ENCODE measurements at places on chromosomes 2 and 18.

GRCh38 chr2:72896446-72896845, 9.2 kb downstream of the SPR start:
- no peak for DNase-seq

DNA sequence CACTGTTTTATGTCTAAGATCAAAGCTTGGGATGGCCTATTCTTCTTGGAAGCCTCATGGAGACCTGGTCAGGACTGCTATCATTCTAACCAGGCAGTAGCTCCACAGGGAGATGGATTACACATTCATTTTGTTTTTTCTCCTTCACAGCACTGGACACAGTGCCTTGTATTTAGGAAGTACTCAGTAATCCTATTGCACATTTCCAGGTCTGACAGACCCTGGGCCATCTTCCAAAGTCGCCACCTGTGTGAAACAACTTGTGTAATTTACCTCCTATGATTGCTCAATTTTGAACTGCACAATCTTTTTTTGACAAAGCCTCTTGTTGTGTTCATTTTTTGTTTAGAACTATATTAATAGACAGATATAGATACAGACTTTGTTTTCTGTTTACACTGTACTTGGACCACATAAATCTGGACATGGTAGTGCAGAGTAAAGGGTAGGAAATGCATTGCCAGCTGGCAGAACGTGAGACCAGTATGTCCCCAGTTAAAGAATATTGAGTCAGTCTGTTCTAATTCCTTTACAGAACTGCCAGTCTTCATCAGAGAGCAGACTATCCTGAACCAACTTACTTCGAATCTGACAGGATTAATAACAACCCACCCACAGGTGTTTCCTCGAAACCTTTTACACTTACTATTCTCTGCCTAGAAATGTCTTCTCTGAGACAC, 277.8 kb upstream of the CYRIA start:
- no peak for DNase-seq

DNA sequence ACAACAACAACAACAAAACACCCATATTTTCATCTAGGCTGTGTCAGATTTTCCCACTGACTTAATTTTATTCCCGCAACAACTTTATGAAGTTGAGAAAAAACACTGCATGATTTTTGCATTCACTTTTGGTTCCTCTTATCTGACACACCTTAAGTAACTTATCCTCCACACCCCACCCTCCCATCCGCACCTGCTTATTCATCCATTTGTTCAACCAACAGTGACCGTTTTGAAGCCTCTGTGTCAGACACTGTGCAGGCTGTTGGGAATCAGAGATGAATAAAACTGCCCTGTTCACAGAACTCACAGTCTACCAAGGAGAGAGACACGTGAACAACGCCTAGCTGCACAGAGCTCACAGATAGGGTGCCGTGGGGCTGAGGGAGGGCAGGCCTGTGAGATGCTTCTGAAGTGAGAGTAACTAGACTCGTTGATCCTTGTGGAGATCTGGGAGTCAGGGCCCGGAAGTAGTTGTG, 7.4 kb downstream of the CNNM4 start:
- no peak for DNase-seq

- DNase-seq = no peak
These were observed 26.4 kb downstream of the IDH1 start for GRCh38 chr2:208228476-208228875.

GRCh38 chr2:70942396-70943204, 6.9 kb downstream of the ATP6V1B1 start:
- DNase-seq = no peak

- no peak for DNase-seq
These were observed 40.6 kb upstream of the INHBB start for GRCh38 chr2:120305296-120305695.

DNA sequence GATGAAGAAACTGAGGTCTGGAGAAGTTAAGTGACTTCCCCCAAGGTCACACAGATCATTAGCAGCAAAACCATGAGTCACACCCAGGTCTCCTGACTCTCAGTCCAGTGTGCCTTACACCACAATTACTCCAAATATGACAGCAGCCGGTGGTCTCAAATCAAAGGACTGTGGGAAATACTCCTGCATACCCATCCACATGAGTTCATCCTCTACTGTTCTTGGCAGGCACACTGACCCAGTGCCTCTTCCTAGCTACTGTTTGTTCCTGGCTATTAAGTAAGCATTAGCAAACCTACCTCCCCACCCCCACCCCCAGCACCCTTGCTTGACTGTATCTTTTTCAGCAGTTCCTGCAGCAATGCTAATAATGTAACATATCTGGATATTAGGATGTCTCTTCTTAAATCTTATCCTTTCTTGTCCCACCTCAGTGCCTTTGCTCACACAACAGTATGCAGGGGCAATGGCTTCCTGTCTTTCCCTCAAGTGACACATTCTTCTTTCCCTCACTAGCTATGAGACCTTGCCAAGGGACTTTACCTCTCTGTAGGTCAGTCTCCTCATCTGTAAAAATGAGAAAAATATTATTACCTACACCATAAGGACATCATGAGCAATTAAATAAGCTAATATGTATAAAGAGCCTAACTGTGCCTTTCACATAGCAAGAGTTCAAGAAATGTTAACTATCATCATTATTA, 46.2 kb downstream of the FAM98A start:
- no peak for DNase-seq

DNA sequence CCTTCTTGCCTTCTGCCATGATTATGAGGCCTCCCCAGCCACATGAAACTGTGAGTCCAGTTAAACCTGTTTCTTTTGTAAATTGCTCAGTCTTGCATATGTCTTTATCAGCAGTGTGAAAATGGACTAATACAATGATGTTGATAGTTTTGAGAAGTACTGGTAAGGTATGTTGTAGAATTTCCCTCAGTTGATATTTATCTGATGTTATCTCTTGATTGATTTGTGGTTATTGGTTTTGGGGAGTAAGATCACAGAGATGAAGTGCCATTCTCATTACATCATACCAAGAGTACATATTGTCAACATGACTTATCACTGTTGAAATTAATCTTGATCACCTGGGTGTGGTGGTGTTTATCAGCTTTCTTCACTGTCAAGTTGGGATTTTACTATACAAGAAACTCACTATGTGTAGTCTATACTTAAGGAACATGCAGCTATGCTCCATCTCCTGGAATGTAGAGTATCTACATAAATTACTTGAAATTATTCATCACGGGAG, 5.1 kb upstream of the SPAG16 start:
- DNase-seq = no peak

DNA sequence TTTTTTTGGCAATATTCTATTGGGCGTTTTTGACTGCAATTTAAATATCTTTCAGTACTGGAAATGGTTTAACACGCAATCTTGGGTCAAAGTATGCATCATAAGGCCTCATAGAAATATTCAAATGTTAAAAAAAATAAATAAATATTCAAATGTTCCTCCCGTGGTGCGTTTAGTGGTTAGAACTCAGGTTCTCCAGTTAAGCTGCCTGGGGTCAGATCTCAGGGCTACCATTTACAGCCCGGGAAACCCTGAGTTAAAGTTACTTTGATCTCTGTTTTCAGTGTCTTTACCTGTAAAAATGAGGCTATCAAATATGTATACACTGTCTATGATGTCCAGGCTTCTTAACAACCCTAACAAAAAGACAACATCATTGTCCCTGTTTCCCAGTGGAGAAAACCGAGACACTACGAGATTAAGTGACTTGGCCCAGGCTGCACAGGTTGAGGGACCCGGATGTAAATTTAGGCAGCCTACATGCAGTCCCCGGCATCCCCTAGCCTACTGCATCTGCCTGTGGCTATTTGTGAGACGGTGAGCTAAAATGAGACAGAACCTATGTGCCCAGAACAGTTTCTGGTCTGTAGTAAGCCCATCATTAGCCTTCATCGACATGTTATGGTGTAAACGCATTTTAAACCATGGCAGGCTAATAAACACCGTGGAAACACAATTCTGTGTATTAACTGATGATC, 1.7 kb downstream of the FHL2 start:
- no peak for DNase-seq

DNA sequence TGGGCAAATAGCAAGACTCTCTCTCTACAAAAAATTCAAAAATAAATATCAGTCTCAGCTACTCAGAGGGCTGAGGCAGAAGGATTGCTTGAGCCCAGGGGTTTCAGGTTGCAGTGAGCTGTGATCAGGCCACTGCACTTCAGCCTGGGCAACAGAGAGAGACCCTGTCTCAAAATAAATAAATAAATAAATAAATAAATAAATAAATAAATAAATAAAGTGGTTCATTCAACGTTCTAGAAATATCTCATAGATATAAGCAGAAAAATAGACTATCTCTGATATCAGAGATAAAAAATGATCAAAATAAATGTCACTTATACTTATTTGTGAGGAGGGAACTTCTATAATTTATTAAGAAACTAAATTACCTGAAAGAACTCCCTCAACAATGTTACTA, 480.9 kb downstream of the FBXO15 start:
- no peak for DNase-seq

- DNase-seq = no peak
These were observed 53.4 kb downstream of the THADA start for GRCh38 chr2:43542285-43542933.

- no peak for DNase-seq
These were observed 617.7 kb upstream of the CDH2 start for GRCh38 chr18:28794459-28795245.

- DNase-seq = no peak
These were observed 179.6 kb upstream of the FBXO11 start for GRCh38 chr2:48085888-48086287.

GRCh38 chr2:207311316-207312005, 145.7 kb upstream of the KLF7 start:
- no peak for DNase-seq

DNA sequence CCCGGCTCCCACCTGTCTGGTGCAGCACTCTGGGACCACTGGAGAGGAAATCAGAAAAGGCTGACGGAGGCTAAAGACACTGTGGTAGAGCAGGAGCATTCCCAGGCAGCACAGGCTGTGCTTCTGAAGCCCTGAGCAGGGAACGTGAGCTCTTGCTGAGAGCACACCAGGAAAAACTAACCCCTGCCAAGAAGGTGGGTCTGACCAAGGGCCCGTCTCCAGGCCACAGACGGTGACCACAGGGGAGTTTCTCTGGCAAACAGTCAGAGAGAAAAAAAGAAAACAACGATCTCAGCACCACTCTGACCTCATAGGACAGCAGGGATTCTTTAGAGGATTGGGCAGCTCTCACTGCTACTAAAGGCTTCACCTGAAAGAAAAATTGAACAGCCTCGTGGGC, 201.4 kb downstream of the AFF3 start:
- DNase-seq = no peak

- DNase-seq = no peak
These were observed 42.6 kb downstream of the RALBP1 start for GRCh38 chr18:9517869-9518268.

- no peak for DNase-seq
These were observed 137.1 kb downstream of the MCFD2 start for GRCh38 chr2:46778511-46778910.

Measured in stimulated activated CD8-positive, alpha-beta memory T cell treated with anti-CD3 and anti-CD28 coated beads, Interleukin-7, amount 100 ng/mL, for 1 hour (primary cell).